ENCODE measurements at places on chromosomes 3 and 15.

- no peak for DNase-seq
Observed at GRCh38 chr3:29933802-29934490, 653.1 kb downstream of the RBMS3 start.

GRCh38 chr3:20575146-20575545 lies 389.1 kb upstream of the SGO1 start:
- peak; percentile 7 for DNase-seq

GRCh38 chr3:513301-513700 lies 316.7 kb downstream of the CHL1 start:
- no peak for DNase-seq

- DNase-seq: no peak
Observed at GRCh38 chr3:197847866-197848401, 56.9 kb downstream of the LRCH3 start.

DNA sequence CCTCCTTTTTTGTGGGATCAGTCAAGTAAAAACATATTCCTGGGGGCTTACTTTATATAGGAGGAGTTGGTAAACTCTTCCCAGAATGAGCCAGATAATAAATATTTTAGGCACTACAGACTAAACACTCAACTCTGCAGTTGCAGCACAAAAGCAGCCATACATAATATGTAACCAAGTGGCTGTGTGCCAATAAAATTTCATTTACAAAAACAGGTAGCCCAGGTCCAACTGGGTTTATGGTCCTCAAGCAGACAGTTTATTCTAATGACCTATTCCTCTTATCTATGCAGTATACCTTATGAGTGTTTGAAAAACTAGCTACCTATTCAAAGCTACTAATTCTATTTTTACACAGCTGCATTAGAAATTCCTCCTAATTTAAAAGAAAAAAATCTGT lies 61.8 kb downstream of the FAIM start:
- DNase-seq: no peak

DNA sequence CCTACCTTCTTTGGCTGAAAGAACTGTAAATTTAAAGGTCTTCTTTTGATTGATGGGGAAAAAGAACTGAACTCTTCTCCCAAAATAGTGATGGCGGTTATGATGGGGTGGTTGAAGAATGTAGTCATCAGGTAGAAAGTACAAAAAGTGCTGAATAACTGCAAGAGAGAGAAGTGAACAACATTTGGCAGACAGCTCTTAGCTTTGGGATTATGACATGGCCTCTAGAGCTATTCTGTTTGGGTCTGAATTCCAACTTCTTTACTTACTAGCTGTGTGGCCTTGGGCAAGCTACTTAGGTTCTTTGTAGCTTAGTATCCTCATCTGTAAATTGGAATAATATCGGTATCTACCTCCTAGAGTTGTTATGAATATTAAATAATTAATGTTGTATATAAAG lies 91.7 kb downstream of the SPRED1 start:
- DNase-seq: no peak

- no peak for DNase-seq
Observed at GRCh38 chr3:43338295-43338694, 52.0 kb downstream of the SNRK start.

GRCh38 chr3:117630885-117631284 lies 921.3 kb downstream of the TUSC7 start:
- DNase-seq: peak; percentile 20

DNA sequence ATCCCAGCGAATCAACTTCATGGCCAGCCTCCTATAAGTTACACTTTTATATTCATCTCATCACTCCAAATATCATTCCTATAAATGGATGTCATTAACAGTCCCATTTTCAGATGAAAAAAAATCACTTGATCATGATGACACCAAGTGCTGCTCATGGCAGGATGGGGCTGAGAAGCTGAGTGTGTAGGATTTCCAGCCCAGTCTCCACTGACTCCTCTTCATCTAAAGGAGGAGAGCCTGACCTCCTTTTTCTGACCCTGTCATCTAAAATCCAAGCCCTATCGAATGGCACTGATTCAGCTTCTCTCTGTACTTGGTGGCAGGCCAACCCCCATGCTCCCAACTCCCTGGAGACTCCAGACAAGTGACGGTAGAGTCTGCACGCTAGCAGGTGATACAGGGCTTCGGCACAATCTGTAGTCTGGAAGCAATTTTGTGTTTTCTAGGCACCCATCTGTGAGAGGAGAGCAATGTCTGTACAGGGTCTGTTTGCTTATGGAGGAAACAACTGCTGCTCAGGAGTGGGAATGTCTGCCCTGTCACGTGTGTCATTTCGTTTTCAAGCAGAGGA lies 103.2 kb downstream of the EPHB1 start:
- no peak for DNase-seq

DNA sequence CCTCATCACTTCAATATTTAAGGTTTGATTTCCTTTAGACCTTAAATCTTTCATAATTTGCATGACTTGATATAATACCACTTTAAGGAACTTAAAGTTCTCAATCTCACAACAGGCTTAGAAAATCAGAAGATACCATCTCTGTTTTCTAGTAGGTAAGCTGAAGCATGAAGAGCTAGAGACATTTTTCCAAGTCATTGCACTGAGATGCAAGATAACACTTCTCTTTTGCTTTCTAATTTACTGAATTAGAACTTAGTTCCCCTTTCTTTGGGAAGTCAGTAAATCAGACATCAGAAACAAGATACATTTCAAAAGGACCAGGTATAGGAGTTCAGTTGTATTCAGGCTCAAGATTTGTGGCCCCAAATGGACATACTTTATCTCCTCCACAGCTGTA lies 79.7 kb downstream of the DZIP3 start:
- no peak for DNase-seq

DNA sequence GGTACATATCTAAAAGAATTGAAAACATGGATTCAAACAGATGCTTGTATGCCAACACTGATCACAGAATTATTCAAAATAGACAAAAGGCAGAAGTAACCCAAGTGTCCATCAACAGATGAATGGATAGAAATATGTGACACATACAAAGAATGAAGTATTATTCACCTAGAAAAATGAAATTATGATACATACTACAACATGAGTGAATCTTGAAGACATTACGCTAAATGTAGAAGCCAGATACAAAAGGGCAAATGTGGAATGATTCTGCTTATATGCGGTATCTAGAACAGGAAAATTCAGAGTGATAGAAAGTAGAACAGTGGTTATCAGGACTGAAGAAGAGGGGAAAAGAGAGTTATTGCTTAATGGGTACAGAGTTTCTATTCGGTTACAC lies 26.2 kb upstream of the SLC12A8 start:
- DNase-seq: no peak

GRCh38 chr3:156792536-156792935 lies 33.6 kb upstream of the LEKR1 start:
- no peak for DNase-seq

GRCh38 chr15:50051811-50052419 lies 67.1 kb downstream of the ATP8B4 start:
- DNase-seq: peak; percentile 93

DNA sequence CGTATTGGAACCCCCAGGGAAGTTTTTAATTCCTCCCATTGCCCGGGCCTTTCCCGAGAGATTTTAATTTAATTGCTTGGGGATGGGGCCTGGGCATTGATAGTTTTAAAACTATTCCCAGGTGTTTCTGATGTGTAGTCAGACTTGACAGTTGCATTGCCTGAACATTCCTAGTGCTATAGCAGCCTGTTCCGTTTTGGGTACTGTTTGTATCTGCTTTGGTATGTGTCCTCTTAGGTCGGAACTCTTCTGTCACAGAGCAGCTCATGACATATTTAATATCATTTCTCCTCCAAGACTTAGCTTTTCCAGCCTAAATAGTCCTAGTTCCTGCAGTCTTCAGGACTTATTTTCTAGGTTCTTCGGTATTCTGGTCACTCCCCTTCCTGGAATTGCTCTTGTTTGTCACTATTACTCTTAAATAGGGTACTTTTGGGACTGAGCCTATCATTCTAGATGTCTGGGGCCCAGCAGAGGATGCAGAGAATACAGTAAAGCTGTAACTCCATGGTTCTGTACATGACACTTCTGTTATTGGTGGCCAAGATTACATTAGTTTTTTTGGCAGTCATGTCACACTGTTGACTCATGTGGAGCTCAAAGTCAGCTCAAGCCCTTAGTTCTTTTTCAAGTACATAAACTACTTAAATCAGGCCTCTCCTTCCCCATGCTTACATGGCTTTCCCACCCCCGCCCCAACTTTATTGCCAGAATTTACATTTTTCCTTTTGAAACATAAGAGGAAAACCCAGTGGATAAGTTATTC lies 81.5 kb downstream of the BBX start:
- peak; percentile 61 for DNase-seq

DNA sequence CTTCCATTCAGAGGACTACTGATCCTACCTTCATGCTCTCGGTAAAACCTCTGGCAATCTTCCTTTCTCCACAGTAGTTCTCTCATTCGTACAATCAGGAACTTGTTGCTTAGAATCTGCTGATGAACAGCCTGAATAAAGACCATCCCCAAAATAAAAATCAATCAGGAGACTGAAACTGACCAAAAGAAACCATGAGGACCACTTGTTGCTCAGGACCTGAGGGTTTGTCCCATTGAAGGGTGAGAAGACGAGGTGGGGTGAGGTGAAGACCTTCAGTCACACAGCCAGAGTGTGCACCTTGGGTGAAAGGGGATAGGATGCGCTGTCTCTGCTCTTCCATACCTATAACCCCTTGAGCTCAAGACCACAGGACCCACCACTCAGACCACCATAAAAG lies 36.8 kb downstream of the SPINK8 start:
- DNase-seq: no peak

DNA sequence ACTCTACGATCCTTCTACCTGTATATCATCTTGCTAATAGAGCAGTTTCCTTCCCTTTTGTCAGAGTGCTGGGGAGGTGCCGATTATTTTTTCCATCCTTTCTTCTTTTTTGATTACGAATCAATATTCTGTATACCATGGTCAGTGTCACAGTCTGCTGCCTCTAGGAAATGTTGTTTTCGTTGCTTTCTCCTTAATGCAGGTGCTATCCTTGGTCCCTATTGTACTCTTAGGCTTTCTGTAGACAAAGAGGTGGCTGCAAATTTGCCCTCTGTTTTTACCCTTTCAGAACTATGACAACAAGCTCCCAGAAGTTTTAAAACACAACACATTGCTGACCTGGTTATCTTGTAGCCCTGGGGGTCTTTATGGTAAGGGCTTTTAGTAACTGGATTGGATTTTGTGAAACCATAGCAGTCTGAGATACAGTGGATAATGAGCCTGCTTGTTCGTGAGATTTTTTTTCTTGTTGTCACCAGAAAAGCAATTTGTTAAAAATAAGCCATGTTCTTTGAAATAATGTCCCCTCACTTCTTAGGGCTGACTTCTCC lies 430.3 kb upstream of the TPM1 start:
- DNase-seq: no peak

- no peak for DNase-seq
Observed at GRCh38 chr15:57382969-57383368, 6.7 kb downstream of the CGNL1 start.

DNA sequence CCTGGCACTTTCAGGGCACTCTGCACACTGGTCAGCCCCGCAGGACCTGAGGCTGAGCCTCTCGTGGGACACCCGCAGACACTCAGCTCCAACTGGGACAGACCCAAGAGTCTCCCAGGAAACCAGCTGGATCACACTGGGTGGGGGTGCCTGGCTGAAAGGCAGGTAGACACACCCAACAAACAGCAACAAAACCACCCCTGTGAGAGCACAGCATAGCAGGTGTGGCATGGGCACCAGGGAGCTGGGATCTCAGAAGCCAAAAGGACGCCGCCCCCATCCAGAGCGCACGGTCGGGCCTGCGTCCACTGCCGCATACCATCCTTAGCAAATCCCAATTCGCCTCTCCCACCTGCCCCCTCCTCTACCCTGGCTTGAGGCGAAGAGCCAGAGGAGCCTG lies 154.2 kb upstream of the LINGO1 start:
- DNase-seq: no peak

GRCh38 chr3:189339996-189340395 lies 168.2 kb downstream of the TPRG1 start:
- DNase-seq: no peak

Measured in adipocyte (in vitro differentiated cells).